Stimulated activated CD4-positive, alpha-beta T cell treated with anti-CD3 and anti-CD28 coated beads, Interleukin-4, amount 100 ng/mL, for 48 hours (primary cell): ENCODE measurements at places on chromosomes 2 and 18.

DNA sequence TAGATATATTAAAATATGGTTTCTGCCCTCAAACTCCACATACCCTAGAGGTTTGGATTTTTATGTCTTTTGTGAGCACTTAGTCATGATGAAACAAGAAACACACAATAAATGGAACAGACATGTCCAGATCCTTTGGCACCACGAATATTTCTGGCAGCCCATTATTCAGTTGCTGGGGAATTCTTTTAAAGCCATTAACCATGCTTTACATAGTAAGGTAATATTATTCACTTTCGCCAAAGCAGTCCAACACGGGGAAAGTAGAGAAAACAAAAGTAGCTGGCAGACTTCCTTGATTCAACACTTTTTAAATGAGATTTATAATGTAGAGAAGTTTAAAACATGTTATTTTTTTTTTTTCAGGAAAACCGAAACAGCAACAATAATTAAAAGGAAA, 235.4 kb downstream of the PIEZO2 start:
- DNase-seq, result no peak

- no peak for DNase-seq
Measured at GRCh38 chr2:196530910-196531309, 108.6 kb upstream of the CCDC150 start.

DNA sequence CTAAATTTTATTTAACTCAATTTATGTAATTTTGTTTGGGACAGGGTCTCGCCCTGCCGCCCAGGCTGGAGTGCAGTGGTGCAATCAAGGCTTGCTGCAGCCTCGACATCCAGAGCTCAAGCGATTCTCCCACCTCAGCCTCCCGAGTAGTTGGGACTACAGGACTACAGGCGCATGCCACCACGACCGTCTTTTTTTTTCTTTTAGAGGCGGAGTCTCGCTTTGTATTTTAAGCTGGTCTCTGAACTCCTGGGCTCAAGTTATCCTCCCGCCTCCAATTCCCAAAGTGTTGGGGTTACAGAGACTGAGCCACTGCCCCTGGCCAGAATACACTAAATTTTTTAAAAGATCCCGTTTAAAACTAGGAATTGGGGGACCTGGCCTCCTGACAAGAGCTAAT, 18.5 kb downstream of the WNT10A start:
- DNase-seq, result no peak

- no peak for DNase-seq
Measured at GRCh38 chr2:182207049-182207746, 219.6 kb downstream of the PDE1A start.

GRCh38 chr2:120261387-120262006, 8.8 kb downstream of the RALB start:
- peak; percentile 67 for DNase-seq

GRCh38 chr18:340044-340443, 72.2 kb upstream of the THOC1 start:
- no peak for DNase-seq

DNA sequence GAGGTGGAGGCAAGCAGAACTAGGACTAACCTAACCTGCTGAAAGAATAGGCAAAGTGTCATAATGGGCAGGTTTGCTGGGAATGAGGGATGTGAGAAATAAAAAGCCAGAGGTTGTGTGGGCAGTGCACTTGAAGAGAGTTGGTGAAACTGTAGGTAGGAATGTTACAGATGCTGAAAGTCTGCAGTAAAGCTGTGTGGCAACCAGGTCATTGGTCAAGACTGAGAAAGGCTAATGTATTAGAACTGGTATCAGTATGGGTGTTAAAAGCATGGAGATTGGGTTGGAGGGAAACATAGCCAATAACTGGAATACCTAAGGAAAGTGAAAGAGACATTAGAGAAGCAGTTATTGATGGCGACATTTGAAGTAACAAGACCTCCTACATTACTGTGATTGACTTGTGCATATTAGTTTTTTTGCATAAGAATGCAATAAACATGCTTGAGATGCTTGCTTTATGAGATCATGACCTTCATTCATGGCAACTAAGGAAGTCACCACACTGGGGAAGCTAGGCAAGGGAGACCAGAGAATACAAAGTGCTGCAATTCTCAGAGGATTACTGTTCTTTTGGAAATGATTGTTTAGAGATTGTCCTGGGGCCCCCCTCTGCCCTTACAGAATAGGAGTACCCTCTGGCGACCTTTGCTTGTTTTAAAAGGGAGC, 11.8 kb downstream of the GULP1 start:
- DNase-seq, result no peak

GRCh38 chr2:144522176-144522896, 2.4 kb upstream of the ZEB2 start:
- DNase-seq, result no peak

GRCh38 chr2:124589971-124590370, 564.9 kb downstream of the CNTNAP5 start:
- DNase-seq, result no peak

GRCh38 chr2:133817680-133818566, 249.7 kb upstream of the NCKAP5 start:
- DNase-seq, result no peak

- DNase-seq, result no peak
Measured at GRCh38 chr2:213932-214693, 49.7 kb downstream of the SH3YL1 start.

GRCh38 chr18:5543773-5544389, at the start of gene EPB41L3:
EPB41L3 (minus strand) TSS chr18:5543997; CDS start chr18:5489183, 54,814 bp downstream.
- DNase-seq, result no peak

- peak; percentile 53 for DNase-seq
Measured at GRCh38 chr2:9474361-9475057, at the start of gene IAH1. IAH1 (plus strand) TSS chr2:9474551; CDS start chr2:9474567, 16 bp downstream.

- DNase-seq, result no peak
Measured at GRCh38 chr2:216551234-216552068, 52.8 kb downstream of the RPL37A start.

GRCh38 chr2:44120428-44120827, 48.2 kb upstream of the PPM1B start:
- DNase-seq, result peak; percentile 8

GRCh38 chr2:213766465-213766901, 482.2 kb downstream of the SPAG16 start:
- DNase-seq, result no peak

- DNase-seq, result no peak
Measured at GRCh38 chr18:9115984-9116383, 13.5 kb downstream of the NDUFV2 start.

GRCh38 chr18:74982946-74983635, 225.8 kb downstream of the PTGR3 start:
- no peak for DNase-seq

- no peak for DNase-seq
Measured at GRCh38 chr2:214311031-214311533, 99.8 kb upstream of the VWC2L start.

DNA sequence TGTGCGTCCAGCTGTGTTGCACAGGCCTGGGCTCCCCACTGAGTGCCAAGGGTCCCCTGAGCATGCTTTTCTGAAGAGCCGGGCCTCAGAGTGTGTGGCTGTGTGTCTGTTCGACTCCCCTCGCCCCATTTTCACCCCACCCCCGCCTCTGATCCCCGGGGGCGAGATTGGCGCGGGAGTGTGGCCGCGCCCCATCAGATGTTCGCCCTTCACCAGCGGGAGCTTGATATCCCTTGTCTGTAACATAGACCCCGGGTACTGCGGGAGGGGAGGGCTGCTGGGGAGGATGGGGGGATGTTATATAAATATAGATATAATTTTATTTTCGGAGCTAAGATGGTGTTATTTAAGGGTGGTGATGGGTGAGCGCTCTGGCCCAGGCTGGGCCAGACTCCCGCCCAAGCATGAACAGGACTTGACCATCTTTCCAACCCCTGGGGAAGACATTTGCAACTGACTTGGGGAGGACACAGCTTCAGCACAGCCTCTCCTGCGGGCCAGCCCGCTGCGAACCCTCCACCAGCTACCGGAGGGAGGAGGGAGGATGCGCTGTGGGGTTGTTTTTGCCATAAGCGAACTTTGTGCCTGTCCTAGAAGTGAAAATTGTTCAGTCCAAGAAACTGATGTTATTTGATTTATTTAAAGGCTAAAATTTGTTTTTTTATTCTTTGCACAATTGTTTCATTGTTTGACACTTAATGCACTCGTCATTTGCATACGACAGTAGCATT, 1.5 kb downstream of the RHOB start:
- DNase-seq, result no peak

- no peak for DNase-seq
Measured at GRCh38 chr2:241441492-241441891, 66.9 kb downstream of the STK25 start.

GRCh38 chr2:201580486-201580885, 62.8 kb downstream of the TMEM237 start:
- DNase-seq, result no peak

DNA sequence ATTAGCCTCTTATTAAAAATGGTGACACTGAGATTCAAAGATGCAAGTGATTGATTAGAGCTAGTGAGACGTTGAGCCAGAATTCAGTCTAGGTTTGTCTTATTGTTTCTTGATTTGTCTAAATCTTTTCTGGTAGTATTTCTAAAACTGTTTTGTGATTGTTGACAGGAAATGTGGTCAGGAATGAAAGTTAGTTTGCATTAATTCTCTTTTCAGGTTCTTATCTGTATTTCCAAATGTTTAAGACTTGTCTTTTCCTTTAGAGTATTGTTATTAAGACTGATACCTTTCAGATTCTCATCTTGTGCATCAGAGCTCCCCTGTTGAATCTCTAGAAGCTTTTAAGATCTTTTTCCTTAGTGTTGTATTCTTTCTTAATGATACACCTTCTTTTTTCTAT, 89.3 kb downstream of the MBD5 start:
- no peak for DNase-seq

- DNase-seq, result no peak
Measured at GRCh38 chr2:65579506-65580235, 147.3 kb upstream of the SPRED2 start.

DNA sequence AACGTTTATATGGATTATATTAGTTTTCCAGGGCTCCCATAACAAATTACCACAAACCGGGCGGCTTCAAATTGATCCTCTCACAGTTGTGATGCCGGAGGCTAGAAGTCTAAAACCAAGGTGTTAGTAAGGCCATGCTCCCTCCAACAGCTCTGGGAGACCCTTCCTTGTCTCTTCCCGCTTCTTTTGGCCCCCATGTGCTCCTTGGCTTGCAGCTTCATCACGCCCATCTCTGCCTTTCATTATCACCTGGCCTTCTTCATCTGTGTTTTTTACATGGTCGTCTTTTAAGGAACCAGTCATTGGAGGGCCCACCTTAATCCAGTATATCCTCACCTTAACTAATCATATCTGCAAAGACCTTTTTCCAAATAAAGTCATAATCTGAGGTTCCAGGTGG, 13.9 kb downstream of the MAPRE2 start:
- DNase-seq, result no peak

GRCh38 chr2:204665771-204666170, 120.5 kb downstream of the PARD3B start:
- no peak for DNase-seq

DNA sequence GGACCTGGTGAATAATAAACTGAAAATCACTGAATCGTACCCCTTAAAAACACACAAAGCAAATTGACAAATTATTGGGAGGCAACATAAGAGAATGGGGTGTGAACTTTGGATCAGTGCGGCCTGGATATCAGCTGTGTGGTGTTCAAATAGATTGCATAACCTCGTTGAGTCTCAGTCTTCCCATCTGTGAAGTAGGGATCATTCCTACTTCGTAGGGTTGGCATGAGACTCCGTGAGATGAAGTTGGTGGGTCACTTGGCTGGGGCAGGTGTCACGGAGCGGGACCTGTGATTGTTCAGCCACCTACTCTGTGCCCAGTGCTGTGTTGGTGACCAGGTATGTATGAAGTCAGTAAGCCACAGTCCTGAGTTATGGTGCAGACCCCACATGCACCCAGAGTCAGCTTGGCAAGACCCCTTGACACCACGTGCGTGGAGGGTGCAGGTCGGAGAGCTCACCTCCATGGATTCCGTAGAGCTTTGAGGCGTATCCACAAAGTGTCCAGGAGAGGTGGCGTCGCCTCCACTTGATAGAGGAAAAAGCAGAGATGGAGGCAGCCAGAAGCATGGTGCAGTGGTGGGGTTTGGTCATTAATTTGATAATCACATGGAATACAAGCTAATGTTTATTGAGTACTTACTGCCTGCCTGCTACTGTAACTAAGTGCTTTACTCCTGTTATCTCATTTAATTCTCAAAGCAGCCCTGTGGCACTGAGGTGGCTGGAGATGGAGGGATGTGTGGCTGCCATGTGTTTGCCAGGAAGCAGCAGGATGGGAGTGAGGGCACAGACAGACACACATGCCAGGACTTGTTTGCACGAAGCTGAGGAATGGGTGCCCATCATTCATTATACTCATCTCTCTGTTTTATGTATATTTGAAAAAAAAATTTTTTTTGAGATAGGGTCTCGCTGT, 35.8 kb downstream of the HPCAL1 start:
- no peak for DNase-seq

- no peak for DNase-seq
Measured at GRCh38 chr2:223712642-223713041, 110.5 kb upstream of the SCG2 start.

DNA sequence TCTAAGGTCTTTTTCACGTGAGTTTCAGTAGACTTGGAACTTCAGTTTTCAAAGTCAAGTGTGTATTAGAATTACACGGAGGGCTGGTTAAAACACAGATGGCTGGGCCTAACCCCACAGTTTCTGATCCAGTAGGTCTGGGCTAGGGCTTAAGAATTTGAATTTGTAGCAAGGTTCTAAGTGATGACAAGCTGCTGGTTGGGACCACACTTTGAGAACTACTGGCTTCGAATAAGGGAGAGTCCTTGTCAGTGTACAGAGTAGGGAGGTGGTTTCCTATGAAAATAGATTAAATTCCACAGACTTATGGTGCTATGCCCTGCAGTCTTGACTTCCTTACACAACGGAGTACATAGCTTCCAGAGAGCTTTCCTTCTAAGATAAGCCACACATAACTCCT, 4.5 kb downstream of the RHOB start:
- no peak for DNase-seq
